ENCODE measurements at places on chromosomes 2 and 18. TPM values are rescaled to one million over a fixed set of nuclear protein-coding genes. Genes with fewer than 3 reads are reported as not detected.

- no peak overlapping the region for H3K27ac ChIP-seq
- H3K27me3 ChIP-seq: no peaks in the 10 kb centered on the region
- H3K36me3 ChIP-seq: peaks cover 37% of the 10 kb centered on the region
- H3K4me1 ChIP-seq: peaks cover 6% of the 10 kb centered on the region
- H3K4me3 ChIP-seq: no peak overlapping the region
Measured at GRCh38 chr2:23793476-23793875, 133.4 kb downstream of the ATAD2B start.

- no peak overlapping the region for H3K27ac ChIP-seq
- no peaks in the 10 kb centered on the region for H3K27me3 ChIP-seq
- H3K36me3 ChIP-seq: no peaks in the 10 kb centered on the region
- DNase-seq: no peak
Measured at GRCh38 chr2:144707736-144708326, 187.9 kb upstream of the ZEB2 start.

ANKRD53 gene
- not detected for total RNA-seq

DES gene
- 120 TPM for total RNA-seq

GRCh38 chr2:44954447-44954888 lies 13.0 kb downstream of the SIX3 start:
- H3K36me3 ChIP-seq: no peaks in the 10 kb centered on the region
- H3K4me3 ChIP-seq: peak overlapping the region; percentile 50
- H3K27ac ChIP-seq: no peak overlapping the region
- peaks cover 29% of the 10 kb centered on the region for H3K4me1 ChIP-seq

- no peaks in the 10 kb centered on the region for H3K4me1 ChIP-seq
- no peak overlapping the region for H3K4me3 ChIP-seq
- no peak overlapping the region for H3K27ac ChIP-seq
- H3K27me3 ChIP-seq: no peaks in the 10 kb centered on the region
- no peak for DNase-seq
Measured at GRCh38 chr2:145399131-145399530, 879.2 kb upstream of the ZEB2 start.

B3GNT2 gene
- 41.9 TPM for total RNA-seq

DNA sequence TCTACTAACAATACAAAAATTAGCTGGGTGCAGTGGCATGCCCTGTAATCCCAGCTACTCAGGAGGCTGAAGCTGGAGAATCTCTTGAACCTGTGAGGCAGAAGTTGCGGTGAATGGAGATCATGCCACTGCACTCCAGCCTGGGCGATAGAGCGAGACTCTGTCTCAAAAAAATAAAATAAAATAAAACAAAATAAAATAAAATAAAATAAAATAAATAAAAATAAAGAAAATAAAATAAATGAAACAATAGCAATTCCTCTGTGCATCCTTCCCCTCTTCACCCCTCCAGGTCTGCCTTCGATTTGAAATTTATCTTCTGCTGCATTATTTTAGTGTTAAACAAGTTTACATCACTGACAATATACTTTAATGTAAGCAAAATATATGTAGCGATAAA lies 63.0 kb upstream of the UXS1 start:
- no peak for DNase-seq
- H3K36me3 ChIP-seq: no peaks in the 10 kb centered on the region
- H3K27ac ChIP-seq: no peak overlapping the region
- no peaks in the 10 kb centered on the region for H3K27me3 ChIP-seq
- H3K4me3 ChIP-seq: no peak overlapping the region
- peaks cover 8% of the 10 kb centered on the region for H3K4me1 ChIP-seq

ASIC4 gene
- not detected for total RNA-seq

GRCh38 chr2:38444247-38444646 lies 67.2 kb upstream of the ATL2 start:
- peaks cover 15% of the 10 kb centered on the region for H3K4me1 ChIP-seq
- no peak overlapping the region for H3K4me3 ChIP-seq
- H3K27me3 ChIP-seq: no peaks in the 10 kb centered on the region
- peak overlapping the region; percentile 59 for H3K27ac ChIP-seq
- DNase-seq: no peak

- no peak overlapping the region for H3K4me3 ChIP-seq
- no peaks in the 10 kb centered on the region for H3K36me3 ChIP-seq
Measured at GRCh38 chr2:56918790-56919189, 735.0 kb downstream of the CCDC85A start.

DNA sequence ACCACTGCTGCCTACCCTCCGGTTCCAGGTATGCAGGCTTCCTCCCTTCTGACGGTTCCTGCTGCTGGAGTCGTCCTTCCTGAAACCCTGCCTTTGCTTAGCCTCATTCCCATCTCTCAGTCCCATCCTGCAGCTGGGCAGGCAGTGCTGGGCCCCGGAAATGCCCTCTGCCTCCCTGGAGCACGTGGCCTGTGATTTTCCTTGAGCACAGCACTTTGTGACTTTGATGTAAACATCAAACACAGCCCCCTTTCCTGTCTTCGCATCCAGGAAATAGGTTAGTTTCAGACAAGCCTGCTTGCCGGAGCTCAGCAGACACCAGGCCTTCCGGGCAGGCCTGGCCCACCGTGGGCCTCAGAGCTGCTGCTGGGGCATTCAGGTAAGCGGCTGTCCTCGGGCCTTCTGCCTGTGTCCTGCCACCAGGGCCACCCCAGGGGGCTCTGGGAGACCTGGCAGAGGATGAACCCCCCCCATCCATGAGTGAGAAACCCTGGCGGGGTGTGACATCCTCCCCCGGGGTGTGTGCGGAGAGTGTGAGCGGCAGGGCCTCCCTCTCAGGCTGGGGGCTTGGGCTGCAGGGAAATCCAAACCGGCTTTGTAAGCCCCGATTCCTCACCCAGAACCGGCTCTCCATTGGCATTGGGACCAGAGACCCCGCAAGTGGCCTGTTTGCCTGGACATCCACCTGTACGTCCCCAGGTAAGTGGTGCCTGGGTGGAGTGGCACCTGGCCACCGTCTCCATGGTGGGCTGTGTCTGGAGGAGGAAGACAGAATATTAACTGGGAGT lies at the start of gene ZAP70:
Gene ZAP70 (plus strand): TSS at position 281 of the 788 bp plus-strand sequence. CDS start 10,461 bp downstream, outside the sequence.
- H3K36me3 ChIP-seq: no peaks in the 10 kb centered on the region
- H3K27ac ChIP-seq: peak within 1 kb of the TSS; percentile 52
- no peak for DNase-seq
- H3K4me1 ChIP-seq: no peaks in the 10 kb centered on the region

DNA sequence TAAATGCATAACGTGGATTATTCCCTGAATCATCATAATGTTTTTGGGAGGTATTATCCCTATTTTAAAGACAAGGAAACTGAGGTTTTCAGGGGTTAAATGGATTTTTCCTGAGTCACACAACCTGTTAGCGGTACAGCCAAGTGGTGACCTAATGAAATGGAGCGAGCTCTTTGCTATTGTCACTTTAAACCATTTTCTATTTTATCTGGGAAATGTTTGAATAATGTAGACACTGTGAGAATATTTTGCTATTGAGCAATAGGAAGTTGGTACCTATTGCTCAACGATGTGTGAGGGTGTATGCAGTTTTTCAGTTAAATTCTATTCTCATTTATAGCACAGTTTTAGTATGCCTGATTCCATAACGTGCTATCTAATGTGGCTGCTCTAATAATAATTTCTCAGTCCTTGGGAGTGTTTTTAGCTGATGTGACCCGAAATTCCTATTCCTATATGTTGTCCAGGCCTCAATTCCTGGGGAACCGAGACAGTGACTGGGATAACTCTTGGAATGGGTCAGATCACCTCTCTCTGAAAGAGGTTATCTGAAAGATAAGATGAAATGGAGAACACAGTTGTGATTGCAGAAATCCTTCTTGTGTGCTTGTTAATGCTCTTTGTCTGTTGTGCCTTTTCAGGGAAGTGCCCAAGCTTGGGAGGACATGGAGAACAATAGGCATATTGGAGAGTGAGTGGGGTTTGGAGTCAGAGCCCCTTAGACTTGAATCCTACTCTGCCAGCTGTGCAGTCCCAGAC lies 38.4 kb downstream of the ABCB11 start:
- no peak overlapping the region for H3K4me3 ChIP-seq
- peaks cover 7% of the 10 kb centered on the region for H3K4me1 ChIP-seq
- no peaks in the 10 kb centered on the region for H3K36me3 ChIP-seq
- H3K27me3 ChIP-seq: no peaks in the 10 kb centered on the region

- no peaks in the 10 kb centered on the region for H3K27me3 ChIP-seq
- H3K4me3 ChIP-seq: no peak overlapping the region
- peaks cover 18% of the 10 kb centered on the region for H3K4me1 ChIP-seq
- H3K36me3 ChIP-seq: no peaks in the 10 kb centered on the region
Measured at GRCh38 chr2:99662761-99663341, 173.0 kb upstream of the REV1 start.

DNA sequence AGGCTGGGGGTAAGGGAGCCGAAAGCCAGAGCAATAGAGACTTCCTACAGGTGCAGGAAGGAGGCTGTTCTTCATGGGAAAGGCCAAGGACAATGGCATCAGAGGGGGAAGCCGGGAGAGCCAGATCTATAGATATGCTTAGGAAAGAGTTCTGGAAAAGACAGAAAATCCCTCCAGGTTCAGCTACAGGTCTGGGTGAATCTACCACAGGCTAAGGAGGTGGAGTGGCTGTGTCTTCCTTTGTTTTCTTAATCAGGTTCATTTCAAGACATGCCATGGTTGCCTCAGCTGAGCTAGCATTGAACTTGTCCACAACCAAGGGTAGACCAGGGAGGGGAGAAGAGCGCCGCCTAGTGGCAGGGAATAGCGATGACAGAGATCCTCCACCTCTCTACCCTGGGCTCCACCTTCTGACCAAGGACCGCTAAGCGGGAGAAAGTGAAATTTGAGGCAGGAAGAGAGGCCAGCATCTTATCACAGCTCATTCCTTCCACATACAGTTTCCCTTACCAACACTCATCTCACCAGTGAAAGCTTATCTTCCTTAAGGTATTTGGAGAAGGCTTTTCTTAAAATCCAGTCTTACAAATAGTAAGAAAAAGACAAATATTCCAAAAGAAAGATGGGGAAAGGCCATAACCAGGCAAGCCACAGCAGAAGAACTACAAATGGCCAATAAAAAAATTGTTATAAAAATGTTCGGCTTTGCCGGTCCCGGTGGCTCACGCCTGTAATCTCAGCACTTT lies 74.2 kb downstream of the VIT start:
- H3K27me3 ChIP-seq: no peaks in the 10 kb centered on the region
- H3K4me1 ChIP-seq: no peaks in the 10 kb centered on the region
- DNase-seq: no peak
- H3K27ac ChIP-seq: no peak overlapping the region
- H3K4me3 ChIP-seq: no peak overlapping the region
- no peaks in the 10 kb centered on the region for H3K36me3 ChIP-seq

CNGA3 gene
- total RNA-seq: not detected

GRCh38 chr2:237927135-237927534 lies 39.7 kb upstream of the UBE2F start:
- no peak overlapping the region for H3K27ac ChIP-seq
- no peak for DNase-seq
- H3K4me1 ChIP-seq: peaks cover 20% of the 10 kb centered on the region
- no peaks in the 10 kb centered on the region for H3K36me3 ChIP-seq

- peaks cover 38% of the 10 kb centered on the region for H3K36me3 ChIP-seq
- H3K4me3 ChIP-seq: no peak overlapping the region
- DNase-seq: no peak
- H3K27me3 ChIP-seq: no peaks in the 10 kb centered on the region
- no peaks in the 10 kb centered on the region for H3K4me1 ChIP-seq
Measured at GRCh38 chr2:171964308-171964707, 35.4 kb upstream of the METAP1D start.

DNA sequence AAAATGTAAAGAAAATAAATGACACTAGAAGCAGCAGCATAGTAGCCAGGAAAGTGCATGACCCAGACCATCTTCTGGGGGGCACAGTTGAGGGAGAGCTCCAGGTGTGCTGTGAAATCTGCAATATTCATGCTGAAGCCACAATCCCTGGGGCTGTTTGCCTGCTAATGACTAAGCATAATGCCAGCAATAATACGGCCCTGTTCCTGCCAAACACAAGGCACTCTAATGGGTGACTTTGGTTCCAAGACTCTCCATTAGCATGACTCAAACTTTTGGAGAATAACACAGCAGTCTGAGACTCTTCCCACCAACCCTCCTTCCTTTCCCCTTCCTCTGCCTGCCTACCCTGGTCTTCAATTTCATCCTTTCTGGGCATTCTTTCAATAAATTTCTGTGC lies 77.9 kb upstream of the DOCK10 start:
- H3K27me3 ChIP-seq: no peaks in the 10 kb centered on the region
- no peak for DNase-seq
- no peaks in the 10 kb centered on the region for H3K36me3 ChIP-seq
- H3K4me1 ChIP-seq: no peaks in the 10 kb centered on the region
- no peak overlapping the region for H3K4me3 ChIP-seq
- no peak overlapping the region for H3K27ac ChIP-seq

- H3K27ac ChIP-seq: no peak overlapping the region
- H3K4me3 ChIP-seq: no peak overlapping the region
- no peak for DNase-seq
- no peaks in the 10 kb centered on the region for H3K27me3 ChIP-seq
Measured at GRCh38 chr2:17858064-17858463, 20.4 kb upstream of the KCNS3 start.

DNA sequence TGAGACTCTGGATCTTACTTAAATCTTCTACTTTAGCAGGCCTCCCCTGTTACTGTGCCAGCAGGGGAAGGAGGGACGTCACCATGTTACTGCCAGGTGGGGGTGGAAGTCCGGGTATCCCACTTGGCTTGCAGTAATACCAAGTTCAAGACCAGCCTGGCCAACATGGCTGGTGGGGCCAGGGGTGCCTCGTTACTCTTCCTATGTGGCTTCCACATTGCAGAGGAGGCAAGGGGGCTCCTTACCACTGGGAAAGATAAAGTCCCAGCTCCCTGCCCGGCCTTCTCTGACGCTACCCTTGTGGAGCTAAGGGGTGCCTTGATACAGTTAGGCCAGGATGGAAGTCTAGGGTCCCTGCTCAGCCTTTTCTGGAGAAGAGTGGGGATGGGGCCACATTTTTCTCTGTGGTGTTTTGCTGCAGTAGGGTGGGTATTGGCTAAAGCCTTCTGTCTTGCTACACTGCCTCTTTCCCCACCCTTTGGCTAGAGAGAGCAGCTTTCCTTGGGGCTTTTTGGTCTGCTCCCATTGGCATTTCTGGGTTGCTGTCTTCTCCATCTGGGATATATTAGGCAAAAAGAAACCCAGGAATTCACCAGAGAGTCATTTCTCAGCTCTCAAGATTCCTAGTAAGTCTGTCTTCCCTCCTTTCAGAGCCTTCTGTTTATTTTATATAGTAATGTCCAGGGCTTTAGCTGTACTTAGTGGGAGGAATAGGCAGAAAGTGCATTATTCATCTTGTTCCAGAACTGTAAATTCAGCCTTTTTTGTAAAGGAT lies 21.9 kb downstream of the ELMOD3 start:
- no peak overlapping the region for H3K4me3 ChIP-seq
- H3K4me1 ChIP-seq: peaks cover 26% of the 10 kb centered on the region
- no peak for DNase-seq
- peaks cover 6% of the 10 kb centered on the region for H3K36me3 ChIP-seq
- H3K27me3 ChIP-seq: no peaks in the 10 kb centered on the region

Data from esophagus squamous epithelium (tissue), 5 donors.